ENCODE measurements at places on chromosomes 2 and 18.

- no peak for DNase-seq
These were observed 975.5 kb upstream of the ACVR2A start for GRCh38 chr2:146869328-146869727.

DNA sequence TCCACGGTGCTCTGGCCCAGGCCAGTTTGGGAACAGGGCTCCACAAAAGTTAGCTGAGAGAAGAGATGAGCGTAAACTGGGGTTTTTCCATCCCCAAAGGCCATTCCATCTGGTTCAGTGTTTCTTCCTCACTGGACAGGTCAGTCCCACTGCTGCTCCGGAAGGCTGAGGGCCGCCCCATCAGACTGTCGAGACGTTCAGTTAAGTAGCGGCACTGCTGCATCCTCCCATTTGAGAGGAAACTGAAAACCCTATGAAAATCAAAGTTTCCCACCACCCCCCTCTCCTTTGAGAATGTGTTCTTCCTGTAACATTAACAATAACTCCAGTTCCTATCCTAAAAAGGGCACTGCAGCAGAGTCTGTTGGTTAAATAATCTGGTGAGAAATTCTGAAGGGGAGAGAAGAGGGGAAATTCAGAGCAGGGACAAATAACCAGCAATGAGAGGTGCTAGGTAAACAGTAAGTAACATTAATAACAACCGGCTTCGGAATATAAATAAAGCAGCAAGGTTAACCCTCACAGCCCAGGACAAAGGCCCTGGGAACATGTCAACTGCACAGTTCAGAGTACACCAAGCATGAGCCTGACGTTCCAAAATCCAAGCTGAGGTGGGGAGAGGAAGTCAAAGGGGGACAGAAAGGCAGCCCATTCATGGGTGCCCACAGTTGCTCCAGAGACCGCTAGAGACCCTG is 55.4 kb downstream of the UXS1 start:
- DNase-seq: no peak

DNA sequence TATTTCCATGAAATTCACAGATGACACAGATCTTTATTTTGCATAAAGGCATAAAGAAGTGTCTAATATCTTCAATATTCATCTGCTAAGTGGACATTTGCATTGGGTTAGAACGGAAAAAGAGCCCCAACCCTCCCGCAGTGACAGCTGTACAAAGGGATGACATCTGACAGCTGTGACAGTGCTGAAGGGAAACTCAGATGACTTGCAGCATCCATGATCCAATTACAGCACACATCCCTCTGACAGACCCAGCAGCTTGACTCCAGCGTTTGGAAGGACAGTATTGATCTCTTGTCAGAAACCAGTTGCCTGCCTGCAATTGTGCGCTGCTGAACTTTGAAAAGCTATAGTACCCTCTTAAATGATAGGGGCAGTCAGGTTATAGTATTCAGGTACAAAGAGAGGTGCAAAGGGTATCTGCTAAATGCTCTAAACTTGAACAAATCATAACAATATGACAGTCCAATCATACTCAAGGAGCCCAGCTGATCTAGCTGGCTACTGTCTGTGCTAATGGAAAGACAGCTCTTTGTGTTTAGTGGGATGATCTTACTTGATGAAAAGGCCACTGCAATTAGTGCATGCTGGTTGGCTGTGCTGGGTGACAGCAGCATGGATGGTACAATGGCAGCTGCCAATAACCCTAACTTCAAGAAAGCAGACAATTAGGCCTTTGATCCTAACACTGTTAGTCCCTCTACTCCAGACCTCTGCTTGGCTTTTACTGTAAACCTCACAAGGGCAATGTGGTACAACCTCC is 599.2 kb downstream of the NR4A2 start:
- DNase-seq: no peak

GRCh38 chr2:51650769-51651168 is 618.8 kb upstream of the NRXN1 start:
- no peak for DNase-seq

GRCh38 chr2:127508631-127509034 is 17.7 kb downstream of the IWS1 start:
- no peak for DNase-seq

All from stimulated activated CD4-positive, alpha-beta T cell treated with anti-CD3 and anti-CD28 coated beads, Interleukin-4, amount 100 ng/mL, for 24 hours (primary cell).